RPMI7951 (cell line): ENCODE measurements at places on chromosomes 7 and 10.
A peak's percentile ranks its signal among the peaks of the same experiment; 100 is the strongest.

DNA sequence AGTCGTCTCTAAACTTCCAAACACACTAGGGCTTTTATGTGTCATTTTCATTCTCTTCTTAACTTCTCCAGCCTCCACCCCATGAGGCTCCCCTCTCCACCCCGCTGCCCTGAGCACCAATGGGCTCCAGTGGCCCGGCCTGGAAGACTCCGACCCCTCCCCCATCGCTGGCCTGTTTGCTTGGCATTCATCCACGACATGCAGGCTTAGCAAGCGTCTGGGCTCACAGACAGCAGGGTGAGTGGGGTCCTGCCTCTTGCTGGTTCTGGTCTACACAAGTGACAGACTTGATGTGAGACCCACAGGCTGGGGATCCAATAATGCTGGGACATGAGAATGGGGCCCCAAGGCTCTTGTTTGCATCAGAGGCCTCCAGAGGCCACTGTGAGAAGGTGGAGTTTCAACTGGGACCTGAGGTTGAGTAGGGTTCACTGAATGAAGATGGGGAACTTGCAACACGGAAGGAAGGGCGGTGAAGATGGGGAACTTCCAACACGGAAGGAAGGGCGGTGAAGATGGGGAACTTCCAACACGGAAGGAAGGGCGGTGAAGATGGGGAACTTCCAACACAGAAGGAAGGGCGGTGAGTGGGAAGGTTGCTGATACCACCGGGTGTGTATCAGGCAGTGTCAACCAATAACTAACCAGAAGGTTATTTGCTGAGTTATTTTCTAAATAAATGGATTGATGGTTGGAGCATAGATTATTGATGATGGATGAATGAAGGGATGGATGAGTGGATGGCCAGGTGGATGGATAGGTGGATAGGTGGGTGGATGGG lies 14.0 kb downstream of the KNDC1 start:
- no peak for DNase-seq

DNA sequence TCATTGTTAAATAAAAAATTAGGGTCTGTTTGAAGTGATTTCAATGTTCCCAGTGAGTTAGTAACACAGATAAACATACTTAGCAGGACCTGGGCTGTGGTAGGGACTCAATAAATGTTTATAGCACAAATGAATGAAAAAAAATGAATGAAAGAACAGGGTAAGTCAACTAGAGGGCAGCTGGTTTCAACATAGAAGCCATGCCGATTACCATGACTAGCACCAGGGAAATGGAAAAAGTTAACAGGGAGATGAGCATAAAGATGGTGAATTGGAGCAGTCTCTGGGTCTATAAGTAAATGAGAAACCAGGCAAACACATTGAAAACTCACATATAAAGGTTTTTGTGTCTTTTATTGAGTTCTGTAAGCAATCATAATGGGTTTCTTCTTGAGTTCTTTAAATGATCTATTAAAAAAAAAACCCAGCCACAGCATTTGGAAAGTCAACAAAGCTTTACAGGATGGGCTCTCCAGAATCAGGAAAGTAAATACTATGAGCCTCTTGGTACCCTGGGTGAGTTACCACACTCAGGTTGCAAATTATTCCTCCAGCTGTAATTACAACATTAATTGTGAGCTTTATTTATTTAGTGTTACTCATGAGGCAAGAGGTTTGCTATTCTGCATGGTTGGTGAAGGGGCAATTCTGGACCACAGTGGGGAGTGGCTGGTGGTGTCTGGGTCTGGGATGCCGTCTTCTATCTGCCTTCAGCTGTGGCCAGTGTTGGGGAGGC lies 46.1 kb upstream of the MTPN start:
- no peak for DNase-seq

GRCh38 chr7:128863433-128863989 lies 855 bp downstream of the ATP6V1F start:
- DNase-seq = peak; percentile 66

- peak; percentile 99 for DNase-seq
Observed at GRCh38 chr7:101125989-101126650, 784 bp upstream of the SERPINE1 start.

DNA sequence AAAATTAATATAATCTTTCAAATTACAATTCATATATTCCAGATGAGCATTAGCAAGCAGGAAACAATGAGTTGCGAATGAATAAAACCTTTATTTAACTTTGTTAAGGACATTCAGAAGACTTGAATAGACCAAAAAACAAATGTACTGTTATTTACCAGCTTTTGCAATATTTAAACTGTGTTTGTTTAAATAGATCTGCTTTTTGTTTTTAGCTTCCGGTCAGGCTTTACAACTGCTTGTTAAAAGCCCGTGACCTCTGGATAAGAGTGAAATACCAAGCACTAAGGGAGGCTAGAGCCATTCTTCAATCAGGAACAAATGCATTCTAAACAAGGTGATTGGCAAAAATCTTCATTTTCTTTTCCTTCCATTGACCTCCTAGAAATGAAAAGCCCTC lies 184.9 kb upstream of the GNAI1 start:
- DNase-seq = no peak

DNA sequence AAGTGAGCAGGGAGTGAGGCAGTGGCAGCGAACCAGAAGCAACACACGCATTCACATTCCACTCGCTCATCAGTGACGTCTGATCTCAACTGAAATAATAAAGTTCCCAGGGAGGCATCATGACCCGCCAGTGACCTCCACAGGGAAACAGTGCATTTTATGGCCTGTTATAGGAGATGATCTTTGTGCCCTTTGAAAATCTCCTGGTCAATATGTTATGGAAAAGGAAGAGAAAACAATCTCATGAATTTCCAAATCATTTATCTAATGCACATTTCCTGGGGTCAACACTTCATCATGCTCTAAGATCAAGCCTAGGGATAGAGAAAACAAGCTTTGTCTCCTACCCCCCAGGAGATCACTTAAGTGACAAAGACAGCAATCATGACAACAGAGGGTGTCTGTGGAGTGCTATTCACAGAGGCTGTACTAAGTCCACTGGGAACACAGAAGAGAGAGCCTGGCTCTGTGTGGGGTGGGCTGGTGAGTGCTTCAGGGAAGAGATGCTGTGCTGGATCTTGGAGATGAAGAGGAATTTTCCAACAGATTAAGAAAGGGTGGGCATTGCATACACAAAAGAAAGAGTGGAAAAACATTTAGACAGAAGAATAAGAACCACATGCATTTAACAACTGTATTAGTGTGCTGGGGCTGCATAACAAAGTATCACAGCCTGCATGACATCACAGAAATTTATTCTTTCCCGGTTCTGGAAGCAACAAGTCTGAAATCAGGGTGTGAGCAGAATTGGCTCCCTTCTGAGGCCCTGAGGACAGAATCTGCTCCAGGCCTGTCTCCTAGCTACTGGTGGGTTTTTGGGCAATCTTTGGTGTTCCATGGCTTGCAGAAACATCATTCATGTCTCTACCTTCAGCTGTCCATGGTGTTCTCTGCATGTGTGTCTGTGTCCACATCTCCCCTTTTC lies 613.9 kb upstream of the IGFBP3 start:
- peak; percentile 24 for DNase-seq

GRCh38 chr10:130047336-130047735 lies 63.3 kb downstream of the C10orf143 start:
- DNase-seq = no peak

DNA sequence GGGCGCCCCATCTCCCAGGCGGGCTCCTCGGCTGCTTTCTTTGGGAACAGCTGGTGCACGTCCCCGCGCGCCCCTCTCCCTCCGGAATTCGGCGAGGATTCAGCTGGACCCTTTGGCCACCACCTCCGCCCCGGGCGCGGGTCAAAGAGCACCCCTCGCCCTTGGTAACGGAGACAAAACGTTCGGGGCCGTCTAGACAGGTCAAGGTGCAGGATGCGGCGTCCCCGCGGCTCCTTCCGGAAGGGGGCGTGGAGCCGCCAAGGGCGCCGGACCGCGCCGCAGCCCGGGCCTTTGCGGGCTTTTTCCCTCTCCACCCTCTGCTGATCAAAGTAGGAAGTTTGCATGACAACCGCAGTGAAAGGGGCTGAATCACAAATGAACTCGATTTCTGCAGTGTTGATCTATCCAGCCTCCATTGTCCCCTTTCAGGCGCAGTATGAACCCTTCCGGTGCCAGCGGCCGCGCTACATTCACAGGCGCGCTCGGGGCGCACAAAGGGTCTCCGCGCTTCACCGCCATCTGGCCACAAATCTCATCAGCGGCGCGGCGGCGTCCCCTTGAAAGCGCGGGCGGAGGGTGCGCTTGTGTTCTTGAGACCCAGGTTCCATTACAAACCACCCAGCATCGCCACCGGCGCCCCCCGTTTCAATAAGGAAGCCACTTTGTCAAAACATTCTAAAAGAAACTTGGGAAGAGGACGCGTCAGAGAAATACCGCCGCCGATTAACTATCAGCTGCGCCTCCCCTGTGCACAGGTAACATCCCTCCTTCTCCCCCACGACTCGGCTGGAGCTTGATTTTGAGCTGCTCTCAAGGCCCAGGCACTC lies 36.4 kb downstream of the CNPY1 start:
- no peak for DNase-seq

DNA sequence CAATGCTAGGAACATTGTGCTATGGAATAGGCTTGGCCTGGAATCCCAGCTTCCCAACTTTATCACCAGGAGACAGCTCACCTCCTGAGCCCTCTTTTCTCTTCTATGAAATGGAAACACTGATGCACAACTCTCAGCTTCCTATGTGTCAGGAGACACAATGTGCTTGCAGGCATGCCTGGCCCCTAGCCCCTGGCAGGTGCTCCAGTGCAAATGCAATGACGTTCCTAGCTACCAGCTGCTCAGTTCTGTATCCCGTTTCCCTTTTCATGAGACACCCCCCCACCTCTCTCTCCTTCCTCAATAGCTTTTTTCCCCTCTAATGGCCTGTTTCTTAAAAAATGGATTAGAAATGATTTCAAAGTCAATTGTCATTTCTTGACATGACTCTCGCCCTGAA lies 30.7 kb downstream of the HABP2 start:
- DNase-seq = no peak

- no peak for DNase-seq
Observed at GRCh38 chr7:86643561-86644281, at the start of gene GRM3. TSS of gene GRM3 (plus strand) at chr7:86643909. CDS start at chr7:86765146, 121,237 bp downstream.

GRCh38 chr10:68139448-68140272 lies 30.4 kb downstream of the MYPN start:
- DNase-seq = no peak

DNA sequence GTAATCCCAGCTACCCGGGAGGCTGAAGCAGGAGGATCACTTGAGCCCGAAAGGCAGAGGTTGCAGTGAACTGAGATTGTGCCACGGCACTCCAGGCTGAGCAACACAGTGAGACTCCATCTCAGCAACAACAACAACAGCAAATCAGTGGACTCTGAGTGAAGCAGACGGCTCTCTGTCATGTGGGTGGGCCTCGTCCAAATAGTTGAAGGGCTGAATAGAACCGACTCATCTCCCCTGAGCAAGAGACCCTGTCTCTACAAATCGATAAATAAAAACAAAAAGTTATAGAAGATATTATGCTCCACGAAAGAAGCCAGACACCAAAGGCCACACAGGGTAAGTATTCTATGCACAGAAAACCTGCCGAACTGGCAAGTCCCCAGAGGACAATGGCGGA lies 45.9 kb downstream of the UNCX start:
- DNase-seq = no peak

DNA sequence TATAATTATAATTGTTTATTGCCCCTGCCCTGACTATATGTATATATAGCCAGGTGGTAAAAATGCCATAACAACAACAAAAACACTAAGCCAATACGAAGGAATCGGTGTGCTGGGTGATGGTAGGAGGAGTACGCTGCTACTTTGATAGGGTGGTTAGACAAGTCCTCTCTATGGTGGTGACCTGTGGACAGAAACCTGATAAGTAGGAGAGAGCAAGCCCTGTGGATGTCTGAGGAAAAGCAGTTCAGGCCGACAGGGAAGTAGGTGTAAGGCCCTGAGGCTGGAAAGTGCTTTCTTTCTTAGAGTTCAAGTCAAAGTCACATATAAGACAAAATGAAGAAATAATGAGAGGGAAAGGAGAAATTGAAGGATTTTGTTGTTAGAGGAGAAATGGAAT lies 823.8 kb upstream of the CELF2 start:
- no peak for DNase-seq

DNA sequence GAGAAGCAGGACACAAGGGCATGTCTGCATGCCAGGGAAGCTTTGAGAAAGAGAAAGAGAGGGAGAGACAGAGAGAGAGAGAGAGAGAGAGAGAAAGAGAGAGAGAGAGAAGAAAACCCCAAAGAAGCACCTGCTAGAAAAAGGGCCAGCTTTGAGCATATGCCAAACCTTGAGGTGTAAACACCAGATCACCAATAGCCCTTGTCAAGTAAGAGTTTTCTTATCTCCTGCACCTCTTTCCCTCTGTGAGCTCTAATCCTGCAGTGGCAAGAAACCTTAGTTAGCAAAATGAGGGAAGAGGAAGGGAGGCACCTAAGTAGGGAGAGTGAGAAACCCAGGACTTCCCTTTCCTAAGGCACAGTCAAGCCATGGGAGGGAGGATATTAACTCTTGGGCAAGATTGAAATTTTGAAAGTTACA lies 11.3 kb upstream of the TRDMT1 start:
- DNase-seq = no peak

DNA sequence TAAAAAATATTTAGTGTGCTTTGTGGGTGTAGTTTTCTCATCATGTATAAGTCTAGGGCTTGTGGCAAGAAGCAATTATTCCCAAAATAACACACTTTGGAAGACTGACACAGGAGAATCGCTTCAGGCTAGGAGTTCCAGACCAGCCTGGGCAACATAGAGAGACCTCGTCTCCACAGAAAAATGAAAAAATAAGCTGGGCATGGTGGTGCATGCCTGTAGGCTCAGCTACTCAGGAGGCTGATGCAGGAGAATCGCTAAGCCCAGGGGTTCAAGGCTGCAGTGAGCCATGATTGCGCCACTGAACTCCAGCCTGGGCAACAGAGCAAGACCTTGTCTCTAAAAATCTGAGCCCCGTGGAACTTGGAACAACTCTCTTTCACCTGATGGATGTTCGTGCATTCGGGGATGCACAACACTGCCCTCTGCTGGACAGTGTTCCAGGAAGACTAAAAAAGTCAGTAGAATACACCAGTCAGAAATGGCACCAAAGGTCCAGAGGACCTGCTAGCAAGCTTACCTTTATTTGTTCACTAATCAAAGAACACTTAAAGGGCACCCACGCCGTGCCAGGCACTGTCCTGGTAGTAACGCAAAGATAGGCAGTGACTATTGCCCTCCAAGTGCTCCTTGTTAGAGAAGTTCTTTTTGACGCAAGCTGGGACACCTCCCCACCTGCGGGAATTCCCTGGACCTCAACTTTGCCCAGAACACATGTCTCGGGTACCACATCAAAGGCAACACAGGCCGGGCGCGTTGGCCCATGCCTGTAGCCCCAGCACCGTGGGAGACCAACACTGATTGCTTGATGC lies 81.9 kb upstream of the CALN1 start:
- peak; percentile 13 for DNase-seq

GRCh38 chr10:73439605-73440312 lies 6.4 kb upstream of the MSS51 start:
- peak; percentile 41 for DNase-seq

GRCh38 chr7:113085781-113086390 lies 741 bp downstream of the GPR85 start:
- DNase-seq = peak; percentile 35

- no peak for DNase-seq
Observed at GRCh38 chr7:101910991-101911799, 93.8 kb downstream of the CUX1 start.

- peak; percentile 53 for DNase-seq
Observed at GRCh38 chr7:108134486-108134885, 4.3 kb upstream of the LAMB4 start.
